Karpas-422 (cell line): ENCODE measurements at places on chromosomes 6 and 20. TPM values are rescaled to one million over a fixed set of nuclear protein-coding genes. Genes with fewer than 3 reads are reported as not detected.

Gene CASS4
- total RNA-seq = not detected in 2 replicates

Gene PDRG1
- total RNA-seq = 5.7 and 10.7 TPM in 2 replicates

GRCh38 chr6:152573762-152574161 lies 63.4 kb downstream of the SYNE1 start:
- no peak for DNase-seq
- no peaks in the 10 kb centered on the region for H3K27me3 ChIP-seq
- no peak overlapping the region for H3K27ac ChIP-seq

DNA sequence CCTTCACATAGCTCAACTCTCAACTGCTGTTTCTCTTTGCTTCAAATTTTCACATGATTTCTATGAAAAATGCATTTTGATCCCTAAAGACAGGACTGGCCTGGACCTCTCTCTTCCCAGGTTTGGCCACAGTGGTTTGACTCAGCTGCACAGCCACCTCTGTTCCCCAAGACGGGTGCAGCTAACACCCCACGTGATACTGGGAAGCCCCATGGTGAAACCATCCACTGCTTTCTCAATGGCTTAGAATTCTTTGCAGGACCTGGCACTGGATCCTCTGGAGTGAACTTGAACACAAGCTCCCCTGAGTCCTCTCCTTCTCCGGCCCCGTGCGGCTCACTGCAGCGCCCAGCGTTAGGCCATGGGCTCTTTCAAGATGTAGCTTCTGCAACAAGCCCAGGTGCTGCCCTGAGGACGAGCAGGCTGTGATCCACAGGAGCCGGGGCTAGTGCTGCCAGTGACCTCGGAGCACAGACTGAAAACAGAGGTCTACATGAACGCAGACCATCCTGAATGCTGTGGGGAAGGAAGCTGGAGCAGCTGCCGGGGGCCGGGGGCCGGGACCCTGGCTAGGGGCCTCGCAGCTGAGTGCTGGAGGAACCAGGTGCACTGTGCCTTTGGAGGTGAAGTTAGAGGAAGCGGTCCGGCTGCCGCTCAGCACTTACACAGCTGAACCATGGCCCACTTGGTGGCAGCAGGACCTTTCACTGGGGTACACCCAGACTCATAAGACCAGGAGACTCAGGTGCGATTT lies 58.8 kb upstream of the MPC1 start:
- no peak overlapping the region for H3K27ac ChIP-seq
- no peak overlapping the region for H3K4me3 ChIP-seq
- no peak for DNase-seq
- H3K4me1 ChIP-seq = peaks cover 16% of the 10 kb centered on the region
- no peaks in the 10 kb centered on the region for H3K36me3 ChIP-seq
- no peaks in the 10 kb centered on the region for H3K27me3 ChIP-seq

DNA sequence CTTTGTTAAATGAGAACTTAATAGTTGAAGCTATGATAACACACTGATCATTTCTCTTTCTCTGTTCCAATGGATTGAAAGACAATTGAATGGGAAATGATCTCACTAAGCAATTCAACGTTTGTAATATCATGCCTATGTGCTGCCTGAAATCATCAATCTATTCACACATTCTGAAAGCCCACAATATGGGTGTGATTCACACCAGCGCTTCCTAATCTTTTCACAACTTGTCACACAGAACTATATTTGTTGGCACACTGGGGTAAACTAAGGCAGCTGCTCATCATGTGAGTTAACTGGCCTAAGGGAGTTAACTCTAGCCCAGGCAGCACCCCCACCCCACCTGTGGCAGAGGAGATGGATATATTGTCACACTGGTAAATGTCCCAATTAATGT lies 37.1 kb upstream of the UTRN start:
- no peak overlapping the region for H3K4me3 ChIP-seq
- no peaks in the 10 kb centered on the region for H3K27me3 ChIP-seq

DNA sequence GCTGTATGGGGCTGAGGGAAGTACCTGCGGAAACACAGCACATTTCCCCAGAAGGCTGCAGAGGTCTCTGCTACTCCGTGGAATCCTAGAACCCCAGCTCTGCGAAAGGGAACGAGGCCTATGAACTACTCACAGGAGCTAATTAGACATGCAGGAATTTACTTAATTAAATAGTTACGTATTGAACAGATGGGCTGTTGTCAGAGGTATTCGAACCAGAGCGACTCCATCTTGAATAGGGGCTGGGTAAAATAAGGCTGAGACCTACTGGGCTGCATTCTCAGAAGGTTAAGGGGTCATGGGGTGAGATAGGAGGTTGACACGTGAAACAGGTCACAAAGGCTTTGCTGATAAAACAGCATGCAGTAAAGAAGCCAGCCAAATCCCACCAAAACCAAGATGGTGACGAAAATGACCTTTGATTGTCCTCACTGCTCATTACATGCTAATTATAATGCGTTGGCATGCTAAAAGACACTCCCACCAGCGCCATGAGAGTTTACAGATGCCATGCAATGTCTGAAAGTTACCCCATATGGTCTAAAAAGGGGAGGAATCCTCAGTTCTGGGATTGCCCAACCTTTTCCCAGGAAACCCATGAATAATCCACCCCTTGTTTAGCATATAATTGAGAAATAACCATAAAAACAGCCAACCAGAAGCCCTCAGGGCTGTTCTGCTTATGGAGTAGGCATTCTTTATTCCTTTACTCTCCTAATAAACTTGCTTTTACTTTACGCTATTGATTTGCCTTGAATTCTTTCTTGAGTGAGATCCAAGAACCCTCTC lies 14.7 kb upstream of the SSTR4 start:
- H3K27me3 ChIP-seq = no peaks in the 10 kb centered on the region
- DNase-seq = no peak
- H3K27ac ChIP-seq = no peak overlapping the region
- H3K4me1 ChIP-seq = no peaks in the 10 kb centered on the region
- H3K36me3 ChIP-seq = no peaks in the 10 kb centered on the region
